ENCODE measurements at places on chromosomes 7 and 10.

- no peak for DNase-seq
These were observed 74.3 kb downstream of the CPED1 start for GRCh38 chr7:121062671-121063279.

- DNase-seq, result no peak
These were observed 49.3 kb downstream of the PRKAG2 start for GRCh38 chr7:151827620-151828019.

DNA sequence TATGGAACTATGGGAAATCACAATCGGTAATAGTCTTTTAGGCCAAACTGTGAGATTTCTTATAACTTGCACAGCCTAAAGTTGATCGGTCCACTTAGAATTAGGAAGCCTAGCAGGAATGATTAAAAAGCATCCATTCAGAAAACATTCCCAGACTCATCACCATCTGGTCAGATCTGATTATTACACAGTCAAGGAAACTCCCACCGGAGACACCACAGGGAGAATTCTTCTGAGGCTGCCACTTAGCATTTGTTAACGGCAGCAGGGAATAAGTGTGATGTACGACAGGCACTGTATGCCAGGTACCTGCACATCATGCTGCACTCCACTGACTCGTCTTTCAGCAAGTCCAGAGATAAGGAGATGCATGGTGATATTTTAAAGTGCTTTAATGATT is 227.6 kb upstream of the STEAP1 start:
- no peak for DNase-seq

- DNase-seq, result no peak
These were observed 17.1 kb upstream of the FAM221A start for GRCh38 chr7:23662984-23663313.

GRCh38 chr7:70389531-70390151 is 742.3 kb upstream of the GALNT17 start:
- DNase-seq, result no peak

Measured in left ventricle myocardium superior (tissue), 1 donor.